ENCODE measurements at places on chromosomes 3 and 15.

DNA sequence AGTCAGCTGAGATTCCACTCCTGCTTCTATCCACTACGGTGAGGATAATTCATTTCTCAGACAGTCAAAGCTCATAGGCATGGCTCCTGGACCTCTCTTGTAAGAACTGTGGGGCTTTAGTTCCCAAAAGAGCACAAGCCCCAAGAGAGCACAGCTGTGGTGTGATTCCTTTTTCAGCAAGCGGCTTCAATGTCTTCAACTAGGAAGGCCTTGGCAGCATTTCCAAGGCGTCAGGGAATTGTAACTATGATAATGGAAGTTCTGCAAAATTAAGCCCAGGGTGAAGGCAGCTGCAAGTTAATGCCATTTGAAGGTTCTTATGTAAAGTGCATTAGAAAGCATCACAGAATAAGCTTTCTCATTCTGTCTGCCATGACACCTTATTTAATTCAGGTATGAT, 657.1 kb downstream of the GRM7 start:
- no peak for DNase-seq

- peak; percentile 80 for DNase-seq
These were observed 243.7 kb downstream of the CHST2 start for GRCh38 chr3:143363276-143363675.

- no peak for DNase-seq
These were observed 2.7 kb upstream of the SERF2 start for GRCh38 chr15:43789409-43789808.

- no peak for DNase-seq
These were observed 18.5 kb upstream of the CSTA start for GRCh38 chr3:122306622-122306953.

All from astrocyte (in vitro differentiated cells and primary cell).